ENCODE measurements at places on chromosomes 5 and 9.

DNA sequence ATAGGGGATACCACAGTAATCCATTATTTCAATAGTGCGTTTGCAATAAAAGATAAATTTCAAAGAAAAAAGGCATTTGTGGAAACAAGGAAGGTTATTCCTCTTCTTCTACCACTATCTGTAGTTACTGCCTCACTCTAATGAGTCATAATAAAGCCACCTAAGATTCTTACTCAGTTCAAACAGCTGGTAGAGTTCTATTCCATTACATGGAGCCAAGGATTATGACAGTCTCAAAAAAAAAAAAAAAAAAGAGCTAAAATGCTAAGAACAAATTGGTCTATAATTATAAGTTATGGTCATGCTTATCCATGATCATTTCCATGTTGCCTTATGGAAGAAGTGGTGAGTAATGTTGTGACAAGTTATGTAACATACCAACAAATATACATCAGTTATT lies 46.3 kb downstream of the DENND1A start:
- no peak for DNase-seq

DNA sequence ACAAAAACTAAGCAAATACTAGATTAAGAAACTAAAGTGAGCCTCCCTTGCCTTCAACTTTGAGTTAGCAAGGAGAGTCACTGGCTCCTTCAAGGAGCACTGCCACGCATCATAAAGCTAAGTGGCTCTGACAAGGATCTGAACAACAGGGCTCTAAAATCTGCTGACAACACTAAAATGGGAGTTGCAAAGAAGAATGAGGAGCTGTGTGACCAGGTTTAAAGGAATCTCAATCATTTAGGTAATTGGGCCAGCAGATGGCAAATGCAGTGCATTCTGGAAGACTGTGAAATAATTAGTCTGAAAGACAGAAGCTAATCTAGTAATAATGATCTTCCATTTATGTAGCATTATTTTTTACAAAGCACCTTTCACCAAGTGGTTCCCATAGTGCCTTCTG lies 297.0 kb upstream of the TAS2R1 start:
- DNase-seq, result no peak

DNA sequence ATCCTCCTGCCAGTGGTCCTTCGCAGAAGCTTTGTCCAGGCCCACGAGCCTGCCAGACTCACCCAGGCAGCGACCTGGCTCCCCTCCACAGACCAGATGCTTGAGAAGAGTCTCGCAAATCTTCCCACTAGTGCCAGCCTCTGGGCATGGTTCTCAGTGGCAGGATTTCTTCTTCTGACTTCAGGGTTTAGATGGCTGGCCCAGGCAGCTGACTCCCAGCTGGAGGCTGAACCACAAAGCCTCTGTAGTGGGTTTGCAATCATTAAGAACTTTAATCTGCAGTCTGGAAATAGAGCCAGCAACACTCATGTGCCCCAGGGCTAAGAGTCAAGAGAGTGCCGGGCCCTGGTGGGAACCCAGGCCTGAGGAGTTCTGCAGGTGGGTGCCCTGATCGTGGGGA lies 90.6 kb upstream of the ICE1 start:
- DNase-seq, result no peak

DNA sequence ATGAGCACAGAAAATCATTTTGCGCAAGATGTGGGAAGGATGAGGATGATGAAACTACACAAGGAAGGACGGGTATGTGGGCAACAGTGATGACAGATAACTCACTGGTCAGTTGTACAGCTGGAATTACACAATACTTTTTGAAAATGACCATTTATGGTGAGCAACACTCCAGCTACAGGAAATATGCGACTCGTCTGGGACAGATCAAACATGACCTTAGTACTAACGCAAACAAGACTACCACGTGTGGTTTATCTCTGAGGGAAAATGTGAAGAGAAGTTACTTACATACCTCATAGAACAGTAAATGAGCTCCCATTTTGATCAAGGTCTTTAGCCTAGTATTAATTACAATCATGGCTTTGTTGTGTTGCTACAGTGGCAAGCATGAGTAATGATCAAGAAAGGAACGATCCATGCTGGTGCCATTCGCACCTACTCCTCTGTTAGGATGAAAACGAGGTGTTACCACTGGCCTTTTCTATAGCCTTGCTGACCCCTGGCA lies 456.9 kb downstream of the BNC2 start:
- no peak for DNase-seq

DNA sequence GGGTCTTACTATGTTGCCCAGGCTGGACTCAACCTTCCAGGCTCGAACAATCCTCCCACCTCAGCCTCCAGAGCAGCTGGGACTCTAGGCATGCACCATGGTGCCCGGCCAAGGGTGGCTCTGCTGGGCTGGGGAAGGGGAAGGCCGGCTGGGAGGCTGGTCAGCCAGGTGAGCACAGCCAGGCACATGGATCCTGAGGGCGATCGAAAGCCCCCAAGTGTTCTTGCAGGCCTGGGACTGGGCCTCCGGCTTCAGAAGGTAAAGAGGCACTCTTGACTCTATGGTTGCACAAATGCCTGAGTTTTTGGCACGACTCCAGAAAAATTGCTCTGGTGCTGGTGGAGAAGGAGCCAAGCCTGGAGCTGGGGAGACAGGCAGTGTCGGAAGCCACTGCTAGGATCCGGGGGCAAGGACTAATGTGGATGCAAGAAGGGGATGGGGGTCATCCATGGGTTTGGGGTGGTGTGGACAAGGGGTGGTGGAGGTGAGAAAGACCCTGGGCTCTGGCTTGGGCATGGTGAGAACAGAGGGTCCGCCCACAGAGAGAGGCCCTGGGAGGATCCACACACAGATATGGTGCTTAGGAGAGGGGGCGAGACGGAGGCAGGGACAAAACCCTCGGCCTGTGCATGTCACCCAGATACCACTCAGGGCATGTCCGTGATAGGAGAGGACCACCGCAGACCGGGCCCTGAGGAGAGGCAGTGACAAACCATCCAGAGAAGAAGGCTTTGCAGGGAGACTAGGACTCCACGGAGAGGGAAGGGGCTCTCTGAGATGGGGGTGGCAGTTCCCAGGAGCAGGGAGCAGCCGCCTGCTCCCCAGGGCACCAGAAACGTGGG lies 51.1 kb upstream of the COL5A1 start:
- DNase-seq, result no peak

DNA sequence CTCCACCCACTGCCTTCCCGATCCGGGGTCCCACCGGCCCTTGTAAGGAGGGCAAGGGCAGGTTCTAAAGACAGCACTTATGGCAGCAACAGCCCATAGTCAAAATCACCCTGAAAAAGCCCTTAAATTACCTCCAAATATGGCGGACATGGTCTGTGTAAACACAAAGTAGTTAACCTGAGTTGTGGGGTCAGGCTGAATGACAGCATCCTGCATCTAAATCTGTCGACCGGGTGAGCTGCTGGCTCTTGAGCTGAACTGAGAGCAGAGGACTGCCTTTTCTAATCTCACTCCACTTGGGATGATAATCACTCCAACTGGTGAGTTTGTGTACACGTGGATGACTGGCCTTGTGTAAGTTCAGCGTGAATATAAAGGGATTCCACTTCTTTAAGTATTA lies 249.6 kb downstream of the DENND1A start:
- no peak for DNase-seq

DNA sequence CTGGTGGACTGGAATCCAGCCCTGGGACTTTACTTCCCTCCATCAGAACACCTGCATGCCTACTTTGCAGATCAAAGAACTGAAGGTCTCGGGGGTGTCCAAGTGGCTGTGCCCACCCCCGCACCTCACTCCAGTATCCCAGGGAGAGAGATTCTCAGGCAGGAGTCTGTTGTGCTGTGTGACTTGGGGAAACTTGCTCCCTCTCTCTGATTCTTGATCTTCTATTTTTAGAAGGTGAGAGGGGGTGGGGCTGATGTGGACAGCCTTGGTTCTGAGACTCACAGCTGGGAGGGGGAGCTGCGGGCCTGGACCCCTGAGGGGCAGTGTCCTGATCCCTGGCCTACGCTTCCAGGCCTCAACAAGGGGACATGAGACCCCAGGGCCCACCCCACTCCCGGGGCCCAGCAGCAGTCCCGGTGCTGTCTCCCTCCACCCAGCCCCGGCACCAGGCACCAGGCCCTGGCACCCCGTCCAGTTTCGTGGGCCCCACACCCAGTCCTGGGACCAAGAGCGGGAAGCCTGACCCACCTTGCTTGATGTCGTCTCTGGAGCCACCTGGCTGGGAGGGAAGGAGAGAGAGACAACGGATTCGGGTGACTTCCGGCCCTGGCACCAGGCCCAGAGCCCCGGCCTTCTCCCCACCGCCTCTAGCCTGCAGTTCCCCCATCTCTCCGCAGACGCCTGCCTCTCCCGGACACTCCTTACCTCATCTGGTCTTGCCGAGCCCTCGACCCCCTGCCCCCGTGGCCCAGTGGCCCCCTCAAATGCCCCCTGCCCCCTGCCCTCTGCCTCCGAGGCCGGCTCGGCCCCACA lies 74.0 kb upstream of the SPTLC1 start:
- DNase-seq, result no peak

GRCh38 chr9:135076876-135077430 lies 10.5 kb upstream of the OLFM1 start:
- DNase-seq, result no peak

GRCh38 chr9:71655141-71655540 lies 113.2 kb downstream of the CEMIP2 start:
- no peak for DNase-seq

All from ureter (tissue), 1 donor.